CD4-positive, CD25-positive, alpha-beta regulatory T cell (primary cell): ENCODE measurements at places on chromosomes 13 and 19. TPM values are rescaled to one million over a fixed set of nuclear protein-coding genes. Genes with fewer than 3 reads are reported as not detected.

The UQCRFS1 gene
- 27.2 TPM for total RNA-seq

The TCF3 gene
- total RNA-seq, result 56.5 TPM

The SIGLEC11 gene
- total RNA-seq, result not detected

The ZNF681 gene
- total RNA-seq, result 1.9 TPM

The CCNE1 gene
- 18.5 TPM for total RNA-seq

The CAPN12 gene
- total RNA-seq, result 6.1 TPM
